Mucosa of descending colon (tissue), 3 donors: ENCODE measurements at places on chromosomes 6 and 20. TPM values are rescaled to one million over a fixed set of nuclear protein-coding genes. Genes with fewer than 3 reads are reported as not detected.

DNA sequence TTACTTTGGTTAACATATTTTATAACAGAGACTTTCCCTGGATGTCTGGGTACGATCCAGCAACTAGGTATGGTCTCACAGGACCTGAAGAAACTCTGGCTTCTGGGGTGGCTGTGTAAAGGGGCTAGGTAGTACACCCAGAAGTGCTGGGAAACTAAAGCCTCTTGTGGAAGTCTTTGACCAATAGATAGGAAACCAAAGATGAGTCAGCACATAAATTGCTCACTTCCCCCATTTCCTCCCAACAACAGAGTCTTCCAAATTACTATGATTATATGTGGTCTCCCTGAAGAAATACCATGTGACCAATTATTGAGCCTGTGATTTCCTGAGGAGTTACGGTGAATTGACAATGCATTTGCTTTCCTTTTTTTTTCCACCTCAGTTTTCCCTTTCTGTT lies 26.8 kb upstream of the TBX18 start:
- no peak for DNase-seq

DNA sequence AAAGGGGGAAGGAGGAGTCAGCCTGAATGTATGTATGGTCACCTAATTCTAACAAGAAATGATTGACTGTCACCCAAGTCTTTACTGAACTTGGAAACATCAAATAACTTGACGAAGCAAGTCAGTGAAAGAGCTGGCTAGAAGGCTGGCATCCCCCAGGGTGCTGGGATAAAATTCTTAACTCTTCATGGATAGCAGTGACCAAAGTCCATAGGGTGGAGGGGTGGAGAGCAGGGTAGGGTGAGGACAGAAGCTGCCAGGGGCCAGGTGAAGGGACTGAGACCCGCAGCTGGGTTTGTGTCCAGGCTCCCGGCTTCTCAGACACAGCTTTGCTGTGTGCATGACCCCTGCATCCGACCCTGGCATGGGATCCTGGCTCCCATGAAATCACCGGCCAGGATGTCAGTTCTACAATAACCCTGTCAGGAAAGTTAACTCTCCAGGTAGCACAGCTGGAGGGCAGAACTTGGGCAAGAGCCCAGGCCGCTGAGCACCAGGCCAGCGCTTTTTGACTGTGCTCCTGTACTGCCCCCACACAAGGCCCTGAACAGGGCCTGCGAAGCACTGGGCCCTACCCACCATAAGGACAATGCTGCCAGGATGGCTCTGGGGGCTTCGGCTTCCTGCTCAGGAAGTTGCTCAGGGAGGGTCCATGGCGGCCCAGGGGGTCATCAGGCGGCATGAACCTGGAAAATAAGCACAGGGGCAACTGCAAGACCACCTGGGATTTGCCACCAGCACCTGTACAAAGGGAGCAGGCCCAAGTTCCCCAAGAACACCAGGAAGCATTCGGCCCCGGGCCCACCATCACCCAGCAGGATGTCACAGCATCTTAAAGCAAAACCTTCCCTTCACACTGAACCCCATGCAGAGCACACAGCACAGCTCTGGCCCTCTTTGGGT lies 32.5 kb downstream of the ZC3H12D start:
- DNase-seq, result peak; percentile 51

DNA sequence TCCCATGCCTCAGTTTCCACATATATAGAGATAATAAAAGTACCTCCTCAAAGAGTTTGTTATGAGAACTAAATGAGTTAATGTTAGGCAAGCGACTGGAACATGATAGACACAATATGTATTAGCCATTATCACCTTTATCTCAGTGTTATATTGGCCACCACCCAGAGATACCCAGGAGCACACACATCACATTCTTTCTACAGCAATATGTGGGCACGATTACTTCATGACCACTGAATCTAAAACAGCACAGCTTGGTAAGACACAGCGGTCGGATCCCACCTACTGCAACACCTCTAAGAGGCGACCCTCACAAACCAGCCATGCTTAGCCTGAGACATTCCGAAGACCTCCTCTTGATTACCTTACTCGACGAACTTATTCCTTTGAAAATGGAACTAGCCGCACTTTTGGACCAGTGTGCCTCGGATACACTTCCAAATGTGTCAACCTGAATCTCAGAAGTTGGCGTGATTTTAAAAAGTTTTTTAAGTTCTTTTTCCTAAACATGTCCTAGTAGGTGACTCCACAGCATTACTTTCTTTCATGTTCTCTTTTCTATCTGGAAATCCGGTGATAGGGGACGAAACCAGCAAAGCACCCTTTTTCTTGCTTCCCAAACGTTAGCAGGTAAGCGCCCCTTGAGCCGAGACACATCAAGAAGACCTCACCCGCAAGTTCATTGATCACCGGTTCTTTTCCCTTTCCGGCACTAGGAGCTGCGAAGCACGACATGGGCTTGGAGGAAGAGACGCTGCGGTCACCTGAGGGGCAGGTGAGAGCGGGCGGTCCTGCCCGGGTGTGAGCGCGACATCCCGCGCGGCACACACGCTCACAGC lies 923 bp downstream of the GMDS start:
- no peak for DNase-seq

GRCh38 chr6:8082954-8083858 lies 19.0 kb upstream of the BLOC1S5 start:
- no peak for DNase-seq

DNA sequence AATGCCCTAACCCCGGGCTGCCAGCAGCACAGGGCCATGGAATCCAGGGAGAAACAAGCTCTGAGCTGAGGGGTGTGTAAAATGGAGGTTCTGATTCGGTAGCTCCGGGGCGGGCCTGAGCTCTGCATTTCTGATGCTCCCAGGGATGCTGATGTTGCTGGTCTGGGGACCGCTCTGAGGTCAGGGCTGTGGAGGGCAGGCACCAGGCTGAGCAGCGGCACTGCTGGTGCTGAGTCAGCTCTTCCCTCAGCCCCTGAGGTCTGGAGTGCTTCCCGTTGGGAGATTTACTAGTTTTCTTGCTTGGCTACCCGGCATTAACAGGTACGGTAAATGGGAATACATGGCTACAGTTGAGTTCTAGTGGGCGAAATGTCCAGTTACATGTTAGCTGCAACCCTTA lies 18.6 kb upstream of the CST3 start:
- DNase-seq, result no peak

GRCh38 chr20:50445354-50446151 lies 64.6 kb upstream of the PTPN1 start:
- DNase-seq, result peak; percentile 33

GRCh38 chr6:130575557-130575956 lies 209.7 kb downstream of the TMEM200A start:
- DNase-seq, result no peak

DNA sequence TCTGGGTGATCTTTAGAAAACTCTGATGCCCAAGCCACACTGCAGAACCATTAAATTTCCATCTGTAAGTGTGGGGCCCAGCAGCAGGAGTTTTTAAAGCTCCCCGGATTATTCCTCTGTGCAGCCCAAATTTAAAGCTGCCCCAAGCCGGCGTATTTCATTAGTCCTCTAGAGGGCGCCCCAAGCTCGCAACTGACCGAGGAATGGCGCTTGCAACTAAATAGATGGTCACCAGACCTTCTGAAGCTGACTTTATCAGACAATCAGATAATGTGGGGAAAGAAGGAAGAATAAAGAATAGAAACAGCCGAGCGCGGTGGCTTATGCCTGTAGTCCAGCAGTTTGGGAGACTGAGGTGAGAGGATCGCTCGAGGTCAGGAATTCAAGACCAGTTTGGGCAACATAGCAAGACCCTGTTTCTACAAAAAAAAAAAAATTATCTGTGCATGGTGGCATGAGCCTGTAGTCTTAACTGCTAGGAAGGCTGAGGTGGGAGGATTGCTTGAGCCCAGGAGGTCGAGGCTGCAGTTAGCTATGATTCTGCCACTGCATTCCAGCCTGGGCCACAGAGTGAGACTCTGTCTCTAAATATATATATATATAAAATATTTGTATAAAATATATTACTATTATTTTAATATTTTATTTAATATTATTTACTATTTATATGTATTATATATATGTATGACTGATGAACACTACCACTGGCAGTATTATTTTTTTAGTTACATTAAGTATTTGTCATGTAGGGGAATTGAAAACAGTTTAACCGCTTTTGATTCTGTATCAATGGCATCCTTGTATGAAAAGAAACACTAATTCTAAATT lies 56.0 kb downstream of the OTOR start:
- peak; percentile 60 for DNase-seq

- DNase-seq, result peak; percentile 78
These were observed at the start of gene GPSM3 for GRCh38 chr6:32192608-32193039. Gene GPSM3, minus strand, starts transcription at chr6:32192643. Its CDS starts 130 bp downstream, at chr6:32192513.

DNA sequence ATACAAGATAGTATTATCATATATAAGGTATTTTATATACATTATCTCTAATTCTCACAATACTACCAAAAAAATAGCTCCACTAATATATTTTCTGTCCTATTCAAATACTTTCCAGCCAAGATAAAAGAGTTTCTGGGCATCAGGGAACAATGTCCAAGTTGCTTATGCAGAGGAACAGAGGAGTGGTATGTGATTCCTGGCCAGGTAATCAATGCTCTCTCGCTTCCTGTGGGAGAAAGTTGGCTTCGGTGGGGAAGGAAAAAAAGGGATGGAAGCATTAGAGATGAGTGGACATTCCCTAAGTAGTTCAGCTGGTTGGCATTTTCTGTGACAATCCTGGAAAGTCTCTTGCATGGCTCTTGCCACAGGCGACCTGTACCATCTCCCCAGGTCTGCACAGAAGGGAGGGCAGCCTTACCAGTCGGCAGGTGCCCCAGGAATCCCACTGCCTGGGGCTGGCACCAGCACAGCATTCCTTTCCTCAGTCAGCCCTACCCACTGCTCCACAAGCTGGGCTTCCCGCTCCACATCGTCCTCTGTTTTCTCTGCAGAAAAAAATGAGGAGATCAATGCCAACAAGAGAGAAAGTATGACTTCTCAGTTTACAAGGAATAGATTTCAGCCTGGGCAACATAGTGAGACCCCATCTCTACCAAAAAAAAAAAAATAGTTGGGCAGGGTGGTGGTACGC lies 78.5 kb upstream of the NUP153 start:
- no peak for DNase-seq

- DNase-seq, result no peak
These were observed 561.3 kb upstream of the CDH4 start for GRCh38 chr20:60690771-60691170.

DNA sequence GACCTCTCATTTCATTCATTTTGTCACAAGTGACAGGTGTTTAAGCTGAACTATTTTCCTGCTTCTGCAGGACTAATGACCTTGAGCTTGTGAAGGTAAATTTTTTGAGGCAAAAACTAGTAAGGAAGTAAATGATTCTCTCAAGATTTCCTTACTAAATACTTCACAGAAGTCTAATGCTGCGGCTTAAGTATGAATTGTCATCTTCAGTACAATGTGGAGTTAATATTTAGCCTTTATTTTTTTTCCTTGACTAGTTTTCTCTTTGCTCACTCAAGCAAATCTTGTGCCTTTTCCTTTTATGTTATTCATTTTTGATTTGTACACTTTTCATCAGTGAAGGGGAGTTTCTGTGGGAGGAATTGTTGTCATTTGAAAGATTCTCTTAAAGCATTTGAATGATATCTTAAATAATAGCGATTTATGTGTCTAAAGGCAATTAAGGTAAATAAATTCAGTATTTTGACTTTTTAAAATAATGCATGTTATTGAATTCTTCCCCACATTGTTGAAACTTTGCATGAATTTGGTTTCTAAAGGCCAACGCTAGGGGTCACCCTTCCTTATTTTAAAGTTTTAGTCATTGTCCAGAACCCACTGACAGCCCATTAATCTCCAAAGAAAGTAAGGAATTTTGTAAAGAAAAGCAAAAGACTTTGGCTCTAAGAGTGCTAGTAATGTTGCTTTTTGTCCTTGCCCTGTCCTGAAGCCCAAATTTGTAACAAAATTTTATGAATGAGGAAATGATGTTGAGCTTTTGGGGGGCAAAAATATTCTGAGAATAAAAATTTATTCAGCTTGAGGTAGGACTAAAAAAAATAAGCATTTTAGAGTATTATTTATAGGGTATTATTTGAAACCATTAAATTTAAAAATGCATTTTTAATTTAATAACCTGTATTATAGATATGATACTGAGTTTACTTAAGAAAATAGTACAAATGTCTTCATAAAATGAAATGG lies 157.4 kb upstream of the LAMA2 start:
- DNase-seq, result no peak

- no peak for DNase-seq
These were observed 631.7 kb downstream of the TFAP2B start for GRCh38 chr6:51450248-51450957.

DNA sequence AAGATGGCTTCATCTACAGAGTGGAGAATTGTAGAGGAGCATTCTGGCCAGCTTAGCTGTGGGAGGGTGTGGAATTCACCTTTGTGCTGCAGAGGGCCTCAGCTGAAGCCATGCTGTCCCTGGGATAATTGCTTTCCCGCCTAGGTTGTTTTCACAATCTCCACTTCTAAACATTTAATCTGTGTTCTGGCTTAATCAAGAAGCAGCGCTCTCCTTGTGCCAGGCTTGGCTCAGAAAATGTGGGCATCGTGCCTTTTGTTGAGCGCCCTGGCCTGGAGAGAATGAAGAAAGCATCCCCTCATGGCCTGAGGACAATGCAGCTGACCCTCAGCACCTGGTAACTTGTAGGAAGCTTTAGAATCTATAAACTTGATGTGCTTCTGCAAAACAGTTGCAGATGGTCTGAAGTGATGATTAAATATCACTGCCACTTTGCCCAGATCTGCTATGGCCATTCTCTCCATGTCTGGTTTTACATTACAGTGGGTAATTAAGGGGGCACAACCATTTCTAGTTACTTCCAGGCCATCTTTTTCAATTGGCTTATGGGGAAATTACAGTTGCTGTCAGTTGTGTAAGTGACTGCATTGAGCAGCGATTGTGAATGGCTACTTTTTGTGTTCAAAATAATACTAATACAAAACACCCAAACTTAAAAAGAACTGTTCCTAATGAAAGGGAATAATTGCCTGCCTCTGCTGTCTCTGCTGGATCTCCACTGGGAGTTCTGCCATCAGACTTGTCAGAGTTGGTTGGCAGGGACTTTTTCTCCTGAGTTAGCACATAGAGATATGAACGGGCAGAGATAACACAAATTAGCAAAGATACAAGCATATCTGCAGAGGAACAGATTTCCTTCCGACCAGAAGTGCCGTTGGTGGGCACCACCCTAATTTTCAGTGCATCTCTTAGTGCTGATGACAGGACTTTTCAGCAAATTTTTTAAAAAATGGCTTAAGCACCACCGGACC lies 18.4 kb downstream of the CTNNBL1 start:
- no peak for DNase-seq

GRCh38 chr6:80363501-80364122 lies 257.1 kb downstream of the BCKDHB start:
- DNase-seq, result no peak

RIN2 gene
- 127 TPM for total RNA-seq

STMN3 gene
- 6.7 TPM for total RNA-seq

COL9A1 gene
- 0.32 TPM for total RNA-seq

BMP6 gene
- 0.98 TPM for total RNA-seq
